ENCODE measurements at places on chromosomes 2 and 18. TPM values are rescaled to one million over a fixed set of nuclear protein-coding genes. Genes with fewer than 3 reads are reported as not detected.

DNA sequence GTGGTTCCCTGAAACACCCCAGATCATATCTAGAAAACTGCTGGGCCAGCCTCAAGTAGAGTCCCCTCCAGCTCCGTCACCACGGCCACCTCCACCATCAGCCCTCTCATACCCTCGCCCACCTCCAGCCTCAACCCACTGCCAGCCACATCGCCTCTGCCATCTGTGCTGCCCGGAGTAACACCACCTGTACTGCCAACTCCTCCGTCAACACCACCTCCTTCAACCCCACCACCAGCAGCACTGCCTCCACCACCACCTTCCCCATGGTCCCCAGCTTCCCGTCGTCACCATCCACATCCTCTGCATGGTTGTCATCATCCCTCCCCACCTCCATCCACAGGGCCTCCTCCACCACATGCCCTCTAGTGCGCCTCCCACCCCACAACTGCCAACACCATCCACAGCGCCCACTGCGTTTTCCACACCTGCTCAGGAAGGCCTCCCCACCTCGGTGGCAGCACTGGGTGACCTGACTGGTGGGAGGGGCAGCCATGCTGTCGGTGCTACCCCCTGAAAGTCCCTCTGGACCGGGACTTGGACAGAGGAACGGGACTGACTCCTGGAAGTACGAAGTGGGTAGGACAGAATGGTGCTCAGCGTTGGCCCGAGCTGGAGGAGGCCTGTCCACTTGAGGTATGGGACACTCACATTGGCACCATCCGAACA is 1.6 kb downstream of the SNED1 start:
- peaks cover 27% of the 10 kb centered on the region for H3K27me3 ChIP-seq
- H3K36me3 ChIP-seq, result peaks cover 3% of the 10 kb centered on the region
- peak overlapping the region; percentile 17 for H3K4me3 ChIP-seq

DNA sequence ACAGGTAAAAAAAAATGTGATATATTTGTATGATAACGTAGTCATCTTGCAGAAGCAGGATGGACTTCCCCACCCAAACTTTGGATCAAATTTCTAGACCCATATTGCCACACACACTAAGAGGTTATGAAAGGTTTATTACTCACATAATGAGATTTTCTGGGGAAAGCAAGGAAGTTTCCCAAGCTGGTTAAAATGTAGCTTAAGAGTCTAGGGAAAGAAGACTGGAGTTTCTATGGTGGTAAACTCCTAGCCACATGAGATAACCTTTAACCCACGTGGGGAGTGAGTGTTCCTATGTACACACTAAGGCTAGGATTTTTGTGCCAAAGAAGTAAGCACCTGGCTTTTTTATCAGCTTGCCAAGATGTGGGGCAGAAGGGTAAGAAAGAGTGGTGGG is 335.7 kb upstream of the UBE2E3 start:
- no peak overlapping the region for H3K4me3 ChIP-seq
- no peaks in the 10 kb centered on the region for H3K27me3 ChIP-seq
- H3K4me1 ChIP-seq, result no peaks in the 10 kb centered on the region
- no peaks in the 10 kb centered on the region for H3K36me3 ChIP-seq

DNA sequence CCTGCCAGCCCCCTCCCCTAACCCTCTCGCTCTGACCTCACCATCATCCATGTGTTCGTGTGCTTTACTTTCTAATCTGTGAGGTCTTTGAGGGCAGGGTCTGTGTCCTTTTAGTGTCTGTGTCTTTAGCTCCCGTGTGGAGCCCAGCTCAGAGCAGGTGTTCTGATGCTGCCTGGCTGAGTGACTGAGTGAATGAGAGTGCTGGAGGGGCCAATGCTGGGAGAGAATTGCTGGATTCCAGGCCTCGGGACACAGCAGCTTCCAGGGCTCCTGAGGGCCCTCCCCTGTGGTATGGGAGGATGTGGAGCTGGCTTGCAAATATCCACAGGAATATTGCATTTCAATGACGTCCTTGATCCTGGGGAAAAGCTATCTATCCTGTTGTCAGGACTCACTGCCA is 160.6 kb downstream of the ANKRD30B start:
- H3K36me3 ChIP-seq, result no peaks in the 10 kb centered on the region
- no peak for DNase-seq
- H3K4me1 ChIP-seq, result no peaks in the 10 kb centered on the region
- no peak overlapping the region for H3K4me3 ChIP-seq
- no peak overlapping the region for H3K27ac ChIP-seq

DNA sequence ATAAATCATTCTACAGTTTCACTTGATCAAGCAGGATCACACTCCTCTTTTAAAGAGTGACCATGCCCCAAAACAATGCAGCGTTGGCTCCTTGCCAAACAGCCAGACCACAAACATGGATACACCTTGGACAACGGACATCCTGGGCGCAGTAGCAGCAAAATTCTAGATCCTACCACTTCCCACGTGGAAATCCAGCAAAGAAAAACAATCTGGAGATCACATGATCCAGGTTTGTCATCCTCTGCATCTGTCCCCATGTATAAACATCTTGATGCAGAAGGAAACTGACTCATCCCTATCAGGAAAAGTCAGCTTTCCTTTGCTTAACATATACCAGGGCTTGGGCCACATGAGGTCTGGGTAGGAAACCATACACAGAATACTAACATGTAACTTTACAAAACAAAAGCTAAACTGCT is 53.1 kb downstream of the ZNF521 start:
- no peaks in the 10 kb centered on the region for H3K36me3 ChIP-seq
- DNase-seq, result no peak
- H3K4me3 ChIP-seq, result no peak overlapping the region
- no peak overlapping the region for H3K27ac ChIP-seq
- no peaks in the 10 kb centered on the region for H3K27me3 ChIP-seq

GRCh38 chr2:173678186-173678585 is 287.0 kb downstream of the SP3 start:
- peaks cover 10% of the 10 kb centered on the region for H3K27me3 ChIP-seq
- DNase-seq, result no peak
- H3K4me1 ChIP-seq, result no peaks in the 10 kb centered on the region
- H3K36me3 ChIP-seq, result no peaks in the 10 kb centered on the region

- H3K36me3 ChIP-seq, result peaks cover 14% of the 10 kb centered on the region
- no peak overlapping the region for H3K27ac ChIP-seq
- DNase-seq, result no peak
- H3K4me1 ChIP-seq, result peaks cover 21% of the 10 kb centered on the region
Observed at GRCh38 chr2:240572141-240573031, 4.1 kb downstream of the RNPEPL1 start.

DNA sequence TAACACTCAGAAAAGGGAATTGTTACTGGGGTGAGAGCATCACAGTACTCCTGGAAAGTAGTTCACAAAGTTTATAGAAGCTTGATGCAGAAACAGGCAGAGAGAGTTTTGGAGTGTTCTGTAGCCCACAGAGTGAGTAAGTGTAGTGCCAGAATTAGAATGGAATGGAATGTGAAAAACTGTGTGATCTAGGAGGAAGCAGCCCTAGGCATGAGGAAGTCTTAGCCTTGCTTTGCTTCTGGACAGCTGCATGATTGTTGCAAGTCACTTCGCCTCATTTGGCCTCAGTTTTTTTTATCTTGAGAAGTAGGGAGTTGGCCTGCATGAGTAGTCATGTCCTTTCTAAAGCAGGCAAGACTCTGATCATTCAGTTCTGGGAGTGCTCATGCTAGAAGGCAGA is 10.9 kb downstream of the SERPINB12 start:
- peak; percentile 30 for DNase-seq
- H3K27ac ChIP-seq, result no peak overlapping the region
- H3K4me1 ChIP-seq, result no peaks in the 10 kb centered on the region
- peaks cover 5% of the 10 kb centered on the region for H3K27me3 ChIP-seq
- H3K36me3 ChIP-seq, result no peaks in the 10 kb centered on the region
- H3K4me3 ChIP-seq, result no peak overlapping the region

The ALK gene
- total RNA-seq, result not detected

The ARHGAP25 gene
- 37.8 TPM for total RNA-seq

The CRYGA gene
- total RNA-seq, result not detected

The PSMA8 gene
- total RNA-seq, result 0.93 TPM

The ERMN gene
- total RNA-seq, result 1.4 TPM

The MGAT5 gene
- total RNA-seq, result 25.7 TPM
